AG10803 (cell line): ENCODE measurements at places on chromosomes 2 and 18.

DNA sequence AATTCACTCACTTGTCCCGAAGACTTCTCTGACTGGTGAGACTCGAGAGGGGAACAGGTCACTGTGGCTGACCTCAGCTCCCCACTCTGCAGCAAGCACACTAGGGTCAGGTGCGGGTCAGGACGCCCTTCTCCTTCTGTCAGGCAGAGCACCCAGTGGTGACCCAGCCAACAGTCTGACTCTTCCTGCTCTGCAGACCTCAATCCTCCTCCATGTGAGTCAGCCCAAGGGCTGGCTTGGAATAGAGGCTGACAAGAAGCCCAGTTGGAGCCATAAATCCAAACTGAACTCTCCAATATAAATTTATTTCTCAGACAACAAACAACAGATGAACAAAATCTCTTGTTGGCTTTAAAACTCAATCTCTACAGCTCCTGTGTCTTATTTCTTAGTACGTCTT is 253.1 kb downstream of the SH3BP4 start:
- peak; percentile 37 for DNase-seq

DNA sequence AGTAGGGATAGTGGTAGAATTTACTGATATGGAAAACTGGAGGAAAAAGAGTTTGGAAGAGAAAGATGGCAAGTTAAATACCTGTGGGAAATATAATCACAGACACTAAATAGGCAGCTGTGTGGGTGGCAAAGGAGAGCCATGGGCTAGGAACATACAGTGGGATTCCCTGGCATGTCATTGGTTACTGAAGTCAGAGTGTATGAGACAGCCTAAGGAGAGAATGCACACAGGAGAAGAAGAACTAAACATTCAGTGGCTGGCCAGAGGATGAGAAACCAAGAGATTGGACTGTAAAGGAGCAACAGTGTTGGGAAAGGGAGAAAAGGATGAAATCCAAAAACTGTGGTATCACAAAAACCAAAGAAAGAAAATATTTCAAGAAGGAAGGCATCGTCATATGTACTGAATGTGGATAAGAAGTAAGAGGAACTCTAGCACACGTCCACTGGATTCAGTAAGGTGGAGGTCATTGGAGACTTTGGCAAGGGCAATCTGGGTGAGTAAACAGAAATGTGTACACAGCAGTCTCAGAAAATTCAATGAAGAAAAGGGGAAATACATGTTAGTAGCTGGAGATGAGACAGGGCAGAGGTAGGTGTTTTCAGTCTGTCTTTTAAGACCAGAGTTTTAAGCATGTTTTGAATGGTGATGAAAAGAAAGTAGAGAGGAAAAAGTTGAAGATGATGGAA is 83.3 kb downstream of the SPIRE1 start:
- DNase-seq = no peak

- no peak for DNase-seq
Observed at GRCh38 chr2:101795033-101795432, 97.5 kb downstream of the MAP4K4 start.

- peak; percentile 99 for DNase-seq
Observed at GRCh38 chr18:3623769-3624545, 174.0 kb downstream of the TGIF1 start.

GRCh38 chr2:55236992-55237543 is 4.6 kb downstream of the RPS27A start:
- no peak for DNase-seq

DNA sequence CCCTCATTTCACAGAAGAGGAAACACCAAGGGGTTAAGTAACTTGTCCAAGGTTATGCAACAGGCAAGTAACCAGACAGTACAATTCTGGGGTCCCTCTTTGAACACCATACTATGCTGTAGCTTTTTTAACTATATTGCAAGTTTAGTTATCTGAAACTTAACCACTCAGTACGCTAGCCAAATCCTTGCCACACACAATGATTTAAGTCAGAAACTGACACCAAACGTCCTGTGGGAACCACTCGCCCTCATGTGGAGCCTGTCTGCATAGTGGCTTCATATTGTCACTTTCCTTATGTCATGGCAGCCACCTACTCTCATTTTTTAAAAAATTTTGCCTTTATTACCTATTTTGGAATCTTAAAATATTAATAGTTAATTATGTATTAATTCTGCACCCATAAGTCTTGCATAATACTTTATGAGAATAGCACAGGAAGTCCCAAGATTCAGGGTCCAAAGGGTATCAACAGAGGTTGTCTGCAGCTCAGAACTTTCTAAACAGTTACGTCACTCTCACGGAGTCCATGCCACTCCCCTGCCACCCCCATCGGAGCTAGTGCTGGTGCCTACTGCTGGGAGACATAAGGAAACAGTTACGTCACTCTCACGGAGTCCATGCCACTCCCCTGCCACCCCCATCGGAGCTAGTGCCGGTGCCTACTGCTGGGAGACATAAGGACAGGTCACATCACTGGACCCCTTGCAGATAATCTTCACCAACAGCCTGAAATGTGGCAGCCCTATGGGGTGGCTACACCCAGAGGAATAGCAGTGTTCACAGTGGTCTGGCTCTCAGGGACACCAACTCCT is 99.0 kb downstream of the L3MBTL4 start:
- no peak for DNase-seq

DNA sequence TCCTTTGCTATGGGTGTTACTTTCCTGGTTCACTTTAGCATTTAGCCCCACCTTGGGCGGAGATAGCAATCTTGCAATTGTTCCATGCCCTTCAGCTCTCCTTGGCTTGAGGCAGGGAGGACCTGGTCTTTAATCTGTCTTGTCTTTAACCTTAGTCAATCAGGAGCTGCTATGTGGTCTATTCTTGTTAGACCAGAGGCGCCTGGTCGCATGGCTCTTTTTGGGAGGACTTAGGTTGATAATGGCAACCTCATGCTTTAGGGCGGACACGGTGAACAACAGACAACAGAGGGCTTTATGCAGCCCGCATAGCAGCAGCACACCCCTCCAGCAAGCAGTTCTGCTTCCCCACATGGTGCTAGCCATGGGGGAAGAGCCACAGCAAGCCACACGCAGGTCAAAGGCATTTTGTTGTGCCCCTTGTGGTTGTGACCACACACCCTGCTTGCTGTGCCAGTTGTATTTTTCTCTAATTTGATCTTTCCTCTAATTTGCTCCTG is 17.7 kb upstream of the ZDBF2 start:
- DNase-seq = no peak

DNA sequence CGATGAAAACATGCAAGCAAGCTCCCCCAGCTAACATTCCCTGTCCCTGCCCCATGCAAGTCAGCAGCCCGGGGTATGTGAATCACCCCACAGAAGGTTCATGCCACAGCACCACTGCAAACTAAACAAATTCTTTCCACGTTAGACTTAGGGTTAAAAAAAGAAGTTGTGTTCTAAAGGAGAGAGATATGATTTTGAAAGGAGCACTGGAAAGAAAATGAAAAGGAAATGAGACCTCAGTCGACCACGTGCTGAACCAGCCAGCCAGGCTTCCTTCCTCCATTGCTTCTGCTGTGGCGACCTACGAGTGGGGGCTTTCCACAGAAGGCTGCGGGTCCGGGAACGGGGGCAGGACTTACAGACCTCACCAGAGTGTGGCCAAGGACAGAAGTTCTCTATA is 52.0 kb downstream of the ARL4C start:
- DNase-seq = peak; percentile 92

DNA sequence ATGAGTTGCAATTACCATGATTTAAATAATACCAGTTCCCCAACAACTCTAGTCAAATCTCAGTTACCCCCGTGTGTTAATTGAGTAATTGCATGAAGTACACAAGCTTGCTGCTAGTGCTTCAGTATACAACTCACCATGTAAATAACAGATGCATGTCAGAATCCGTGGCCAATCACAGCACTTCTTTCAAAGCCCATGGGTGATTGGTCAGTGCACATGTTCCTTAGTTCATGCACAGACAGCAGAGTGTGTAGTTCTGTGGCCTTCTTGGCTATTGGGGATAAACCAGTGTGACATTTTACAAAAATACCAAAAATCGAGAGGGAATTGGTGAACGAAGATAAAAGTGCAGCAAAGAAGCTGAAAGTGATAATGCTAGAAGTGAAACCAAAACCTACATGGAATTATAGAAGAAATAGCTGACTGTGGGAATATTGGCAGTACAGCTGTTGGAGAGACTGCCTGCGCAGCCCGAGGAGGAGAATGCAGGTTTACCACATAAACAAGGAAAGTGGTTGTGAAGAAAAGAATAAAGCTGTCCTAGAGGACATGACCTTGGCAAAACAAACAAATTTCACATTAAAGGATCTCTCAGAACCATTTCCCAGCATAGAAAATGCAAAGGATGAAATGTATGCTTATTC is 59.4 kb downstream of the NEDD4L start:
- no peak for DNase-seq

- no peak for DNase-seq
Observed at GRCh38 chr2:186607660-186608324, 17.9 kb downstream of the ITGAV start.

- DNase-seq = no peak
Observed at GRCh38 chr18:42100911-42101310, 145.9 kb downstream of the PIK3C3 start.

GRCh38 chr2:85939131-85939530 is 50.3 kb upstream of the ST3GAL5 start:
- no peak for DNase-seq

GRCh38 chr18:47831351-47831750 is 99.1 kb downstream of the SMAD2 start:
- DNase-seq = no peak

- DNase-seq = no peak
Observed at GRCh38 chr2:45643095-45643494, 8.4 kb upstream of the PRKCE start.

- no peak for DNase-seq
Observed at GRCh38 chr2:17540813-17541530, 476 bp downstream of the VSNL1 start.

DNA sequence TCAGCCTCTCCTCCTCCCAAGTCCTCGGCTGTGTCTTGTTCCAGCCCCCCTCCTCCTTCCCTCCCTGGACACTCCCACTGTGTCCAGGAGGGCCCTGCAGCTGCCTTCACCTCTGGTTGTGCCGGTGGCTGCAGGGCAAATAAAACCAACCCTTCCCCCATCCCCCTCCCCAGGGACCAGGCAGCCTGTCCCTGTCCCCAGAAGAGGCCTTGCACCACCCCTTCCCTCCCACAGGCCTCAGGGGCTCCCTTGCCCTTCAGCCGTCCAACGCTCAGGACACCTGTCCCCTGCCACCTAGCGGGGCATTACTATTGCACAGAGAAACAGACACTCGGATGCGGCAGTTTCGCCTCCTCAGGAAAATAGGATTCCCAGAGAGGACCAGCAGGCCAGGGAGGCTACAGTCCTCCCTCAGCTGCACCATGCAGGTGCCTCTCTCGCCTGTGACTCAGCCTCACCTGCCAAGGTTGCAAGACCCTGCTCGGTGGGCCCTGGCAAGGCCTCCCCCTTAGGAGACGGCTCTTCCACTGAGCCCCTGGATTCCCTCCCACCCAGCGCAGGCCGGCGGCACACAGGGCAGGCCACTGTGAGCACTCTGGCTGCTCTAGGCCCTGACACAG is 5.5 kb upstream of the GPC1 start:
- DNase-seq = no peak

GRCh38 chr2:170582313-170582712 is 132.8 kb upstream of the SP5 start:
- no peak for DNase-seq

- peak; percentile 35 for DNase-seq
Observed at GRCh38 chr2:230866756-230867523, 2.2 kb downstream of the ITM2C start.

GRCh38 chr2:233346376-233346775 is 7.9 kb upstream of the DGKD start:
- no peak for DNase-seq

DNA sequence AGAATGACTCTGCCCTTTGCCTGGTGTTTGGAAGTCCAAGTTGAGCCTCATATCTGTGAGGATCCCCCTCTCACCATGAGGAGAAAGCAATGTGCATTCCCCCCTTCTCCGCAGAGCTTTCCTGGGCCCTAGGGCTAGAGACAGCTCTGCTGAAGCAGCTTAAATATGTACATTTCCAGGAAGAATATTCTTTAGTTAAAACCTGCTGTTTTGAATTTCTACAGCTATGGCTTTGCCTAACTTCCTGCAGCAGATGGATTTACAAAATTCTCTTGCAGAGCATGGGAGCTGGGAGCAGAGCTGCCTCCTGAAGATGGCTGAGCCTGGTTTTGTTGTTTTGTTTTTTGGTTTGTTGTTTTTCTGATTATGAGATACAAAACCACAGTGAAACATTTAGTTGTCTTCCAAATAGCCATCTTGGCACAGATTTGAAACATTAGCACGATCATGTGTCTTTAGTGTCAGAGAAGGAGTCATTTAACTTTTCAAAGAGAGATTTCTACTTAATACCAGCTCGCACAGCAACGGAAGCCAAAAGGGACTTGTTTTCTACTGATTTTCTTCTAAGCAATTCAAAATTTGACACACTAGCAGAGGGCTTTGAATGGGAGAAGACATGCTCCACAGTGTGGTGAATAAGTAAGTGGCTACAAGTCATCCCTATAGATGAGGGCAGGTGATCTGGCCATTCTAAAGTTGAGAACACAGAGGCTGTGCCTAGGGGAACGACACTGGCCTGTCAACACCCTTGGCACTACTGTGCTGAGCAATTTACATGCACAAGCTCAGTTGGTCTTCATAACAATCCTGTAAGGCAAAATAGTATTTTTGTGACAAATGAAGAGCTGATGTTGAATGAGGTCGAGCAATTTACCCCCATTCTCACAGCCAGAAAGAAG is 222.6 kb downstream of the MREG start:
- DNase-seq = peak; percentile 61

- DNase-seq = no peak
Observed at GRCh38 chr2:181788897-181789555, 102.5 kb upstream of the ITPRID2 start.

DNA sequence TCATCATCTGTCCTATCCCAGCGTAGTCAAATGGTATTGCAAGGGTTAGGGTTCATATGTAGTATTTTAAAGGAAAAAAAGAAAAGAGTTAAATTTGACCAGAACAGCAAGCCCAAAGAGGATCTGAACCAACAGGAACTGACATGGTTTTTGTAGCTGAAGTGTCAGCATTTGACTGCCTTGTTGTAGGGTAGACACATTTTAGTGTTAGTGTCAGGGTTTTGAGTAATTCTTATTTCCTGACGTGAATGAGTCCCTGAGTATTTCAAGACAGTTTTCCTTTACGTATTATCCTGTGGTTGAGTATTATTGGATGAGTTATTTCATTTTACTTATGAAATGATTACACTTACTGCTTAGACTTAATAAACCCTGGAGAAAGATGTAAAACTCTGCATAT is 173.3 kb upstream of the ZEB2 start:
- no peak for DNase-seq
